ENCODE measurements at places on chromosomes 6 and 20.

- no peak for DNase-seq
These were observed 8.9 kb downstream of the ITPR3 start for GRCh38 chr6:33630014-33630413.

DNA sequence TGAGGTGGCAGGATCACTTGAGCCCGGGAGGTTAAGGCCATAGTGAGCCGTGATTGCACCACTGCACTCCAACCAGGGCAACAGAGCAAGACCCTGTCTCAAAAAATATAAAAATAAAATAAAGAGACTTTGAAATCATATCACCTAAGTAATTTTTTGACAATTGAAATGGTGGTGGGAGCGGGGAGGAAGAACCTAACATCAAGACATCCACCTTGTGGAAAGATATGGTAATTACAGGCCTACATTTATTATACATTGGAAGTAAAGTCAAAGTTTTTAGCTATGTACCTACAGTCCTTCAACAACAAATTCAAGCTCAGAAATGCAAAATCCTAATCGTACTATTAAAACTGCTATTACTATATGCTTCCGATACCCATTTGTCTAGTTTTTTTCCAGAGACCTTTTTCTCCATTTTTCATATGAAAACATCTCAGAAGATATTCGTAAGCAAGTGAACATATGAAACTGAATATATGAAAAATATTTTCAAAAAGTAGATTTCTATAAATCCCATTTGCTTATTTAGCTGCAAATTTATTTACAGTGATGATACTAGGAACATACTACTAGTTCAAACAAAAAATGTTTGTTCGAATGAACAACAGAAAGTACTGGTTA, 83.3 kb downstream of the SYCP2 start:
- DNase-seq = peak; percentile 82

DNA sequence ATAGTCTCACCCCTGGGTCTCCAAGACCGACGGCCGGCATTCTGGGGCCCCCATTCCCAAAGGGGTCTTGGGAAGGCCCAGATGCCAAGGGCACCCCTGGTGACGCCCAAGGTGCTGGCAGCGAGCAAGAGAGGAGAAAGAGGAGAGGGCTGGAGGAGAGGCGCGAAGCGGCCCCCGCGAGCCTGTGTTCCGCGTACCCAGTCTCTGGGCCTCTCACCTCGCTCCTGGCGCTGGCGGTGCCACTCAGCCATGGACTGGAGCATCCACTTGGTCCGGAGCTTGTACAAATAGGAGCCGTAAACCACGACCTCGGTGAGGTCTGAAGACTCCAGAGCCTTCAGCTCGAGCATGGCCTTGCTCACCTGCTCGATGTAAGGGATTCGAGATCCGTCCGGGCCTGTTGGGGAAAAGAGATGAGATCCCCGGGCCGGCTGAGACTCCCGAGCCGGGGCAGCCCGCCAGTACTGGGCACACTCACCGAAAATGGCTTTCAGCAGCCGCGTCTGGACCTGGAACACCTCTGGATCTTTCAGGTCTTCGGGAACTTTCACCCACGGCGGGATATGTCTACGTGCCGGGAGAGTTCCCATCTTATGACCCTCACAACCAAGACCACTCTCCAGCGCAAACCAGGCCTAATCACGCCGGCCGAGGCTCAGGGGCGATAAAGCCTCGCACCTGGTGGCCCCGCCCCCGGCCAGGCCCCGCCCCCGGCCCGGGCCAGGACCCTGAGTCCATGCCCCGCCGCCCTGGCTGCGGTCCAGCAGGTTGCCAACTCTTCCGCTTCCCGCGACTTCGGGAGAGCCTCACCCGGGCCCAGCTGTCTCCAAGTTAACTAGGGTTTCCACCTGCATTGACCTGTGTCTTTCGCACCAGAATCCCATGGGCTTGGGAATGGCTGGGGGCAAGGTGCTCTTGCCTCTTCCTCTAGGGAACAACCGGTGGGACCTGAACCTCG, at the start of gene DPPA5:
Gene DPPA5 (minus strand): TSS at position 641 of the 958 bp plus-strand sequence. CDS start 51 bp downstream, at position 590.
- DNase-seq = no peak

GRCh38 chr6:17938901-17939300, 48.5 kb downstream of the KIF13A start:
- no peak for DNase-seq

DNA sequence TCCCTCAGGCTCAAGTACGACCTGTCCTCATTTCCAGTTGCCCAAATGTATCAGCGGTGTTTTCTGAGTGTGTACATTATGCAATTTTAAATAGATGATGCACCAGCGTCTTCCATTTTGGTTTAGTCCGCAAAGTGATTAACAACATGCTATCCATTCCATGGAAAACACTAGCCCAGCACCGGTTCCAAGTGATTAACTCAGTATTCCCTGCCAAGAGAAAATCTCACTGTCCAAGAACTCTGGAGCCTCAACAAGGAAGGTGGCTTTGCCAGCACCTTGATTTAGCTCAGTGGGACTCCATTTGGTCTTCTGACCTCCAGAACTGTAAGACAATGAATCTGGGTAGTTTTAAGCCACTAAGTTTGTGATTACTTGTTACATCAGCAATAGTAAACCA, 107.2 kb downstream of the FOXC1 start:
- DNase-seq = no peak

DNA sequence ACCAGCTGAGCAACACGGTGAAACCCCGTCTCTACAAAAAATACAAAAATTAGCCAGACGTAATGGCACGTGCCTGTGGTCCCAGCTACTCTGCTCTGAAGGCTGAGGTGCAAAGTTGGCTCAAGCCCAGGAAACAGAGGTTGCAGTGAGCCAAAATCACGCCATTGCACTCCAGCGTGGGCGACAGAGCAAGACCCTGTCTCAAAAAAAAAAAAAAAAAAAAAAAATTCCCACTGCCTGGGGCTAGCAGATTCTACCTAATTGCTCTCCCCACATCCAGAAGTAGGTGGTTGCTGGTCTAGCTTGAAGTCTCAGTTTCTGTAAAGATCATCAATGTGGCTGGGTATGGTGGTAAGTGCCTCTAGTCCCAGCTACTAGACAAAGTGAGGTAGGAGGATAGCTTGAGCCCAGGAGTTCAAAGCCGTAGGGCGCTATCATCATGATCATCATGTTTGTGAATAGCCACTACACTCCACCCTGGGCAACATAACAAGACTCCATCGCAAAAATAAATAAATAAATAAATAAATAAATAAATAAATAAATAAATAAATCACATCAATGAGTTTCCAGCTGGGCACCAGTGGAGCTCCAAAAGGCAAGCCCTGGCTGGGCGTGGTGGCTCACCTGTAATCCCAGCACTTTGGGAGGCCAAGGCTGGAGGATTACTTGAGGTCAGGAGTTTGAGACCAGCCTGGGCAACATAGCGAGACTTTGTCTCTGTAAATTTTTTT, 6.3 kb upstream of the AP5S1 start:
- no peak for DNase-seq

GRCh38 chr6:32196682-32197616, 4.5 kb upstream of the GPSM3 start:
- no peak for DNase-seq

- DNase-seq = no peak
These were observed 519.9 kb downstream of the MAFB start for GRCh38 chr20:40168981-40169620.

DNA sequence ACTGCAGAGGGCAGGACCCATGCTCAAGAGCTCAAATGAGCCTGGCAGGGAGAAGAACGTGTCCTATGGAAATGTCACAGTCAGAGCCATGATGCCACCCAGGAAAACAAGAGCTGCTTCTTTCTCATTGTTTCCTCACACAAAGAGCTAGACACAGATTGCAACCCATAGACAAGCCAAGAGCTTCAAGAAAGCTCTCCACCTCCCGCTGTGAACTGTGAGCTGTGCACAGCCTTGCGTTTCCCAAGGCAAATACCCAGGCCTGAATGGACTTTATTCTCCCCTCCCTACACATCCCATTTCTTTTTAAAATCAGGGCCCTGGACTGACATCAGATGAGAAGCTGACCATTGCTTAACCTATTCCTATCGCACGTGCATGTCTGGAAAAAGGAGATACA, 388.8 kb downstream of the RNGTT start:
- DNase-seq = no peak

DNA sequence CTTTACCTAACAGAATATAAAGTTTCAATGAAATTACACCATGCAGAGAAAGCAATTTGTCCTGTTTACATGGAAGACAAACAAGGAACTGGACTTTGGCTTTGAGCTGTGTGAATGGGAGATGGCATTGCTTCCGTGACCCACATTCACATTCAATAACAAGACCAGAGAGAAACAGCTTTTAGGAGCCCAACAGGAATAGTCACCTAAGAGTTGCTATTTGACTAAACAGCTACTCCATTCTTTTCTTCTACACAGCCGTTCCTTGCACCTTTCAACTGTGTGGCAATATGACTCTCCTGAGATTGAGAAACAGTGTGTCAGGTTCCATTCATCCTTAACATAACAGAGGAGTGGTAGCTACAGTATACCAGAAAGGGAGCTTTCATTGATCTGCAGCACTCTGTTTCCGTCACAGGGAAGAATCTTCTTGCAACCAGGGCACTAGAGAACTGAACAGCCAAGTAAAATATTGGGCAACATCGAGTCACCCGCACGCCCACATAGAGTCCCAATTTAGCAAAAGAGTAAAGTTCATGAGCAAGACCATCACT, 355.1 kb downstream of the HAO1 start:
- no peak for DNase-seq

- peak; percentile 3 for DNase-seq
These were observed 241.7 kb upstream of the TAB2 start for GRCh38 chr6:149075616-149076354.

DNA sequence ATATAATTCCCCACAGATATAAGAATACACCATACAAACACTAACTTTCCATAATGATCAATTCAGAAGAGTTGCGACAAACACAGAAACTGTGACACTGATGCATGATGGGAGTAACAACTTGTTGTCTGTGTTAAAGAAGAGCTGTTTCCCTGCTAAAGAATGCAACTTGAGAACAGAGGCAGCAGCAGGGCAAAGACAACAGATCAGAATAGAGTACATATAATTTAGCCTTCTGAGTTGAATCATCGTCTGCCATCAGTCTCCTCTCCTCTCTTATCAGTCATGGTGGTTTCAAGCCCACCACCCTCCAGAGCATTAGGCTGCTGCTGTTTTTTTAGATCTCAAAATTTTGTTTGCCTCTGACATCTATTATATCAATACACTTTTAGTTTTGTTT, 280.4 kb downstream of the UBE3D start:
- peak; percentile 14 for DNase-seq

DNA sequence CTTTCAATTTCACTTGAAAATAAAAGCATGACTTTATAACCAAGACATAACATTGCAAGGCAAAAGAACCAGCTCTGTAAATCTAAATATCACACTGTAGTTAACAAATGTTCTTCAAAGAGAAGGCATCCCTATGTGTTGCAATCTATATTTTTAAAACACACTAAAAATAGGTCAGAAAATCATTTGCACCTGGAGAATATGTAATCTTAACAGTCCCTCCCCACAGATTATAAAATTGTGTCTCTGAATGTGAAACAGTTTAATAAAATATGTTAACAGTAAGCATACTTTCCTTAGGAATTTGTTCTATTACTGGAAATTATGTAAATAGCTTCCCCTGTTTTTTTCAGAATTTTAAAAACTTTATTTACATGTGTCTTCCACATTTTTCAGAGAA, 351.9 kb downstream of the COL12A1 start:
- DNase-seq = no peak

DNA sequence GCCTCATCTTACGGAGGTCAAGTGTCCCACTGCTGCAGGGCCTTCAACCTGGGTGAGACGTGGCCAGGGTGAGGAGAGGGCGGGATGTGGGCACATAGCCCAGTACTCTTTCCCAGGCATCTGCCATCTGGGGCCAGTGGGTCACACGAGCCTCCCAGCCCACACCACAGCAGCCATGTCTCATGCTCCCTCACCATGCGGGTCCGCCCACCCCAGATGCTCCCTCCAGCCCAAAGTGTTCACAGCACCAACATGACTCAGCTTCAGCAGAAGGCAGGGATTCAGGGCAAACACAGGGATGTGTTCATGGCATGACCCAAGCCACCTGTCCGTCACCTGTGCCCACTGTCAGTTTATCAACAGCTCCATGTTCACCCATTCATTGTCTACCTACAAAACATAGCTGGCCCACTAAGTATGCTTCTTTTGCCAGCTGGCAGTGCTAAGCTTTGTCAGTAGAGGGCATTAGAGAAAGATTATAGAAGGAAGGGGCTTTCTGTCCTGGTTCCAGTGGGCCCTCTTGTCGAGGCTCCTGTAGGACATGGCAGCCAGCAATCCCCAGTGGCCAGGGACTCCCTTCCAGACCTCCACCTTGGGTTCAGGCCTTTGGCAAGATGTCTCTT, 109.2 kb downstream of the FOXF2 start:
- DNase-seq = no peak

GRCh38 chr6:88402909-88403308, 236.8 kb upstream of the CNR1 start:
- DNase-seq = no peak

DNA sequence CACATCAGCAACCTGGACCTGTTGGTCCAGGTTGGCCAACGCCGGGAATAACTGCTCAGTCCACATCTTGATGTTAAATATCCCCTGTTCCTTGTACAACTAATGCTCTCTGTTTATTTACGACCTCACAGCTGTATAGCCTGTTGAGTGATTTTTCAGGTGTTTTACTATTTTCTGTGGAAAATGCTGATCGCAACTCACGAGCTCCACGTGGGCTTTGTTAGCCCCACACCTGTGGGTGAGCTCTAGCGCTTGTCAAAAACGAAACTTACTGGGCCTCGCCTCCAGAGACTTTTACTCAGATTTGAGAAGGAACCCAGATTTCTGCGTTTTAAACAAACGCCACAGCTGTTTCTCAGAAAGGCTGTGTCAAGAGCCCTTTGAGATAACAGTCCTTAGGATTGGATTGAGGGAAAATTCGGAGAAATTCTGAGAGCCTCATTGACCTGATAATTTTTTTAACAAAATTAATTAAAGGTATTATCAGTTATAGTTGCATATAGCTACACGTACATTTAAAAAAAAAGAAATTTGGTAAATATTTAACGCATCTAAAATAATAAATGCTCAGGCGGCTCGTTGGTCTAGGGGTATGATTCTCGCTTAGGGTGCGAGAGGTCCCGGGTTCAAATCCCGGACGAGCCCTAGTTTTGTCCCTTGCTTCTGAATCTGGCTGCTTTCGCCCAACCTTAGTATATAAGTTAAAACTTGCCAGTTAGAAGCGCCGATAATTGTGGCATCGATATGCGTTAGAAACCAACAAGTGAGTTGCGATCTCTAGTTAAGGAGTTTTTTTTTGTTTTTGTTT, 16.7 kb downstream of the HMGN4 start:
- peak; percentile 74 for DNase-seq

- DNase-seq = no peak
These were observed 957.5 kb upstream of the EPHA7 start for GRCh38 chr6:94376876-94377275.

GRCh38 chr20:15919118-15919517, 654.1 kb downstream of the KIF16B start:
- DNase-seq = no peak
